ENCODE measurements at places on chromosomes 6 and 20. TPM values are rescaled to one million over a fixed set of nuclear protein-coding genes. Genes with fewer than 3 reads are reported as not detected.

DNA sequence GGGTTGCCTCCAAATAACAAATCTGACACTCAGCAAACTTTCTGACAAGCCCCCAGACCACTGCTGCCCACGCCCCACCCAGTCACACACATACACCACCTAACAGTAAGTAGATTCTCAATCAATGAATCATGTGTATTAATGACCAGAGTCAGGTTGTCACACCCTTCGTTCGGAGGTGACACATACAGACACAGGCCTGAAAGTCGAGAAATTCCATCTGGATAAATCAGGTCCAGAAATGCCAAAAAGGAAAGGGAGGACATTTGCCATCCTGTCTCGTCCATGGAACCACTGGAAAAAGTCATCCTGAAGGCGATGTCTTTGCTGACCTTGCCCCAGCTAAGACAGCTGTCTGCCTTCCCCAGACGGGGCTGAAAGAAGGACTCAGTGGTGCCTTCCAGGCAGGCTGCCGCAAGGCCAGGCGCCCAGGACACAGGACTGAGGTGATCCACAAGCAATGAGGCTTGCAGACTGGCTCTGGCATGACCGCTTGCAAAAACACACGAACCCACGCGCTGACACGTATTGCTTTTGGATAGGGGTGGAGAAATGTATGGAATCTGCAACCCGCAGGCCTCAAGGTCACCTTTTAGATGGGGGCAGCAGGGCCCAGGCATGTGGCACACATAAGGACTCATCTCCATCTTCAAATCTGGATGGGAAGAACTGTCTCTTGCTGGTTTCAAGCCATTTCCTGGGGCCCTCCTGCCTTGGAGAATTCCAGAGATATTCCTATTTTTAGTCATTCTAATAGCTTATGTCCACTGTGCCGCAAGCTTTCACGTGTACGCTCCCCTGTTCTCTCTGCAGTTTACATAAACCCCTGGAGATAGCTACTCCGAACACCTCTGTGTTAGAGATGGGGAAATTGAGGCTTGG, 9.0 kb downstream of the NFATC2 start:
- DNase-seq = no peak

GRCh38 chr6:36590237-36590636, 3.9 kb upstream of the SRSF3 start:
- no peak for DNase-seq

GRCh38 chr20:51661609-51662178, 106.5 kb downstream of the ATP9A start:
- no peak for DNase-seq

DNA sequence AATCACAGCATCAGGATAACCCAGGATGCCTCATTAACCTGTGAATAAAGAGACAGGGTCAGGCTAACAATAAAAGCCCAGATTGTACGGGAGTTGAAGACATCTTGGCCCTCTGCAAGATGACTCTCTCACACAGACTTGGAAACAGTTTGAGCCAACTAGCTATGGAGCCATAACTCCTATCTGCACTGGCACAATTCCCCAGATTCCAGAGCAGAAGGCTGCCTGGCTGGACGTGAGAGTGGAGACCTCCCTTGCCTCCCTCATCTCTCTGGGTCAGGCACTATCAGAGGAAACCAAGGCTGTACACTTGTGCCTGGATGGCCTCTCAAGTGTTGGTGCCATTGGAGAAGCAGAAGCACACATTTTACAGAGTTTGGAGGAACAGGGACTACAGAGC, 312.6 kb downstream of the THBS2 start:
- no peak for DNase-seq

DNA sequence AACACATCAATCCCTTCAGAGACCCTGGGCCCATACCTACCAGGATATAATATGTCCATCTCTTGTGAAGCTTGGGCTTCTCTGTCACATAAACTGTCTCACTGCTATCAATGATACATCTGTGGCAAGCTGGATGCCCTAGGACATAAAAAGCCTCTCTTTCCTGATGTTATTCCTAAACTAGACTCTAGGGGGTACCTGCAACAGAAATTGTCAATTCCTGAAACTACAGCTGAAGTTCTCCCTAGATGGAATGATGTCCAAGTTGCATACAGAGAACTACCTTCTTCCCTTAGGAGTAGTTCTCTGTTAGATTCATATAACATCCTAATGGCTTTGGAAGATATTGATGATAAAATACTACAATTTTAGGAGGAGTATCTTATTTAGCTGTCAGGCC, 35.8 kb downstream of the TBX18 start:
- no peak for DNase-seq

- DNase-seq = peak; percentile 97
These were observed 65.8 kb downstream of the STX11 start for GRCh38 chr6:144215932-144216667.

- DNase-seq = no peak
These were observed 167.1 kb upstream of the FBXL4 start for GRCh38 chr6:99114769-99115406.

DNA sequence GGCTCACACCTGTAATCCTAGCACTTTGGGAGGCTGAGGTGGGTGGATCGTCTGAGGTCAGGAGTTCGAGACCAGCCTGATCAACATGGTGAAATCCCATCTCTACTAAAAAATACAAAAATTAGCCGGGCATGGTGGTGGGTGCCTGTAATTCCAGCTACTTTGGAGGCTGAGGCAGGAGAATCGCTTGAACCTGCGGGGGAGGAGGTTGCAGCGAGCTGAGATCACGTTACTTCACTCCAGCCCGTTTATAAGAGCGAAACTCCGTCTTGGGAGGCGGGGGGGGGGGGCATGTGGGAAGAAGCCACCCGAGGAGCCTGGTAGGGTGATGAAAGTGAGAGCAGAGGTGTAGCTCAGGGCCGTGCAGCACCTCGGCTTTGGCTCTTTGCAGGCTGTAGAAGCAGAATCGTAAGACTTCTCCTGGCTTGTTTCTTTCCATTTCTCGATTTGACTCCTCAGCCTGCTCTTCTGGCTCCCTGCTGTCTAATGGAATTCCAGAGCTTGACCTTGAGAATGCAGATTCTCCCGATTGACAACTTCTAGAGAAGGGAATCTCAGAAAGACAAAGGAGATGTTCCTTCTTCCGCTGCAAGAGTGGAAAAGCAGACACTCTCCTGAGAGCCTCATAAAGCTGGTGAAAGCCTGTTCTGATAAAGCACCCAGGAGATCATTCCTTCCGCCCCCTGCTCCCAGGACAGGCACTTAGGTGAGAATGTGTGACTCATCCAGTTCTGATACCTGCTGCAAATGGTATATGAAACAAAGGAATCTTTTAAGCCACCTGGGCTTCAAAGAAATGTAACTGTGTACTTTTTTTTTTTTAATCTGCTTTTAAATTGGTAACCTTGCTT, 26.0 kb upstream of the PPP1R16B start:
- no peak for DNase-seq

DNA sequence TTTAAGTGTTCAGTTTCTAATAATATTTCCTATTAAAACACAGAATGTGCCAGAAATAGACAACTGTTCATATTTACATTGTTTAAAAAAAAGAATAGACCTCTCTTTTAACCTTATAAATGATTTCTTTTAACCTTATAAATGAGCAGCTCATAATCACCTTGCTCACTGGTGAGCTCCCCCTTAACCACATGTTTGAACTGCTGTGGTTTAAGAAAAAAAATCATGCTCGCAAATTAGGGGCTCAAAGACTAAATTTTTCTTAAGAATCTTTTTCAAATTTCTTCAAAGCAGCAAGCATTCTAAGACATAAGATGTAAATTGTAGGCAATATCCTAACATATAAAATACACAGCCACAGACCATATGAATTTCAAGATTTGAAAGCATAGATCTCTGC, 32.8 kb downstream of the FAM8A1 start:
- no peak for DNase-seq

DNA sequence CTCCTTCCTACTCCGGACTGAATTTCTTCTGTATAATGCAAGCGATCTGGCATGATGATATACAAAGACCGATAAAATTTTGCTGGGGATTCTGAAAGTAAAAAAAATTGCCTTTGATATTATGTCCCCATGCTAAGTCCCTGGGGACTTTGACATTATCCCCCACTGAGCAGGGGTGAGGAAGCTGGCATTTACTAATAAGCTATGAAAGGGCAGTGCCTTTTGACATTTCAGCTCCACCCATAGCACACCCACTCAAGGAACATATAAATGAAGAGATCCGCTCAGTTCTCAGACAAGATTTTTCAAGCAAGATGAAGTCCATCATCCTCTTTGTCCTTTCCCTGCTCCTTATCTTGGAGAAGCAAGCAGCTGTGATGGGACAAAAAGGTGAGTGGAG, at the start of gene SEMG2:
Gene SEMG2 (plus strand): TSS at position 298 of the 400 bp plus-strand sequence. CDS start 17 bp downstream, at position 315.
- no peak for DNase-seq

DNA sequence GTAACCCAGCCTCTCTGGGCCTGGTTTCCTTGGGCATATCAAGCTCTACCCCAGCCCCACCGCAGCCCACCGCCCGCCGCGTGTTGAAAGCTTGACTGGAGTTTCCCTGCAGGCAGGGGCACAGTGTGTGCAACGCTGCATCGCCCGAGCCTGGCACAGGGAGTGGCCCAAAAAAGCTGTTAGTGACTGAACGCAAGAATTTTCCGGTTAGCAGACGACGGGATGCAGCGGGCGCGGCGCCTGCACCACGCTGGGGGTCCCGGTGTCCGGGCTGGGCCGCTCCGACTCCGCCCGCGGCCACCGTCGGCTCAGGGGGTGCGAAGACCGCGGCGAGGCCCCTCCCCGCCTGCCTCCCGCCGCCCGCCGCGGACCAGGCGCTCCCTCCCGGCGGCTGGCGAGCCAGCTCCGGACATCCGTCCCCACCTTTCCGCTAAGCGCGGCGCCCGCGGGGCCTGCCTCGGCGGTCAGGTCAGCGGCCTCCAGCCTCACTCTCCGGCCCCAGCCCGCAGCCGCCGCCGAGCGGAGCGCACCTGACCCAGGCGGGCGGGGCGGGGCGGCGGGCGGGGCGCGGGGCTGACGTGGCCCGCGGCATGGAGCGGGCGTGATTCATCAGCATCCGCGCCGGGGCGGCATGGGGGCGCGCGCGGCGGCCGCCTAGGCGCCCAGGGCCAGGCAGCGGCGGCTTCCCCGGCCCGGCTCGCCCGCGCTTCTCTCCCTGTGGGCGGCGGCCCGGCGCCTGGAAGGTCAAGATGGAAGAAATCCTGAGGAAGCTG, at the start of gene ARFGEF3:
Gene ARFGEF3 (plus strand): TSS at position 602 of the 773 bp plus-strand sequence. CDS start 148 bp downstream, at position 750.
- peak; percentile 32 for DNase-seq

- DNase-seq = no peak
These were observed 114.3 kb upstream of the SYNCRIP start for GRCh38 chr6:85756982-85757381.

- no peak for DNase-seq
These were observed 15.7 kb downstream of the RNASET2 start for GRCh38 chr6:166940643-166941068.

DNA sequence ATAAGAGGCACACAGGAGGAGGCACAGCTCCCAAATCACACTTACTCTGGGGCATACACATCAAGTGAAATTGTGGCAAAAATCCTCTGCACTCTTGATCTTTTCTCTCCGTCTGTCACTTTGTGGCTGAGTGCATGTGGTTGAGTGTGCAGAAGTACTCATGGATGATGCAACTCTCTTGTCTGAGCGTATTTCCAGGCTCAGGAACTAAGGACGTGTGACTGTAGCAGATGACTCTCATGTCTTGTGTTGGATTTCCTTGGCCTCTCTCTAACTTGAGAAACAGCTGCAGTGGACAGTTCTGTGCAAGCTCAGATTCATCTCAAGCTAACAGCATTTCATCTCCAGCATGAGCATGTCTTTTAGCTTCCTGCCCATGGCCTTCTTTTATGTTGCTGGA, 245.4 kb upstream of the FLRT3 start:
- DNase-seq = no peak

GRCh38 chr6:119426619-119427018, 77.1 kb upstream of the MAN1A1 start:
- DNase-seq = no peak

Gene EPB41L1
- 30.6 TPM for total RNA-seq

Gene RSPH9
- total RNA-seq = 0.63 TPM

Gene C6orf132
- total RNA-seq = 0.14 TPM

Gene NNAT
- total RNA-seq = 113 TPM

Gene PDE10A
- total RNA-seq = 26.2 TPM

Gene CLIC5
- 0.20 TPM for total RNA-seq
